Cortex of kidney (tissue), 1 donor: ENCODE measurements at places on chromosomes 3 and 15.

- no peak for DNase-seq
Measured at GRCh38 chr3:78878789-78879188, 889.0 kb downstream of the ROBO1 start.

- DNase-seq, result no peak
Measured at GRCh38 chr3:30305021-30305420, 301.4 kb upstream of the TGFBR2 start.

GRCh38 chr3:157786211-157786610 is 283.0 kb upstream of the VEPH1 start:
- no peak for DNase-seq

GRCh38 chr3:141625506-141625905 is 112.6 kb upstream of the RNF7 start:
- DNase-seq, result no peak
